B cell (primary cell): ENCODE measurements at places on chromosomes 3 and 15. TPM values are rescaled to one million over a fixed set of nuclear protein-coding genes. Genes with fewer than 3 reads are reported as not detected.

DNA sequence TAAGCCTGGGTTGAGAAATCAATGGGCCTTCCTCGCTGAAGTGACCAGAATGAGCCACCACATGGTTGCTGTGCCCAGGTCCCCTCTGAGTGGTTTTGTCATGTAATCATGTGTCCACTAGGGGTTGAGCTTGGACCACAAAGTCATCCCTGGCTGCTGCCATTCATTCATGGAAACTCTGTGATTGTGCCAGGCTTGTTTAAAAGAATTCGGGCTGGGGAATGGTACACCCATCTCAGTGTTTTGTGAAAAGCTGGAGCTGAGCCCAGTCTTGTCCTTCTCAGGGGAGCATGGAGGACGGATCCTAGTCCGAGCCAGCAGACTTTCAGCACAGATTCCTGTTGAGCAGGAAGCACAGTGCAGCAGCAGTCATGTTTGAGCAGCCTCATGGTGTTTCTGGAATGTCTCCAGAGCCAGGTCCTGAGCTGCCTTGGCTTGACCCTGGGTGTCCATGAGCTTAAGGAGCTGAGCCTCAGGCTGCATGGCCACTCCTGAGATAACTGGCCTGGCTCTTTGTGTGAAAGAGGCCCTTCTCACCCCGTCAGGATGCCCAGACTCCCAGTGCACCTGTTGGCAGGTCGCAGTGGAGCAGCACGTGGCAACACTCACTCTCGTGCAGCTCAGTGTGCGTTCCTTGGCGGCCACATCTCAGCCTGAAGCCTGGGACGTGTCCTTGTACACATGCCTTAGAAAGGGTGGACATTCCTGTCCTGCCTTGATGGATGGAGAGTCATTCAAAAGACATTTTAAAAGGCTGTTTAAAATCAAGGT, 260.3 kb upstream of the TPM1 start:
- H3K27me3 ChIP-seq, result no peaks in the 10 kb centered on the region
- H3K4me3 ChIP-seq, result no peak overlapping the region
- no peak for DNase-seq
- H3K27ac ChIP-seq, result no peak overlapping the region
- no peaks in the 10 kb centered on the region for H3K36me3 ChIP-seq

The FGF7 gene
- total RNA-seq, result 0.10 and 0.12 TPM in 2 replicates

DNA sequence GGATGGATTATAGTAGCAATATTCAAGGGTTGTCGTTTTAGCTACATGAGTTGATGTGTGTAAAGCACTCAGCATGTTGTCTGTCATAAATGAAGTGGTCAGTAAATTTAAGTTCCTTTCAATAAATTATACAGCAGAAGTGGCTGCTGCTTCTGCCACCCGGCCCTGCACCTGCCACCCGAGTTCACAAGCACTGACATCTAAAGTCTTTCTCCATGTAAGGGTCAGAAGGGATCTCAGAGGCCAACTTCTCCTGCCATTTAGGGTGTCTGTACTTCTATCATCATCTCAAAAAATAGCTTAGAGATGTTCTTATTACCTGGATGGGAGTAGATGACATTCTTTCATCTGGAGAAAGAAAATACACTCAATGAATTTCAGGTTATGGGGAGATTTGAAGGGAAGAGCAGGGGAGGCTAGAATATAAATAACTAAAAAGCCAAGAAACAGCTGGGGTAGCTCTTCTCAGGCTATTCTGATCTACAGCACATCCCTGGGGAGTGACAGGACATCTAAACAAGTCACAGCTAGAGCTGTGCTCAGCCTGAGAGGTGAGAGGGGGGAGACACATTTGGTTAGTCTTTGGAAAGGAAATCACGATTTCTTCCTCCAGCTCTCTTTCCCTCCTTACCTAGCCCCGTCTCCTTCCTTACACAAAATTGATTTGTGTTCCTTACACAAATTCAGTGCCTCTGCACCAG, 8.0 kb downstream of the GCSAM start:
- H3K36me3 ChIP-seq, result no peaks in the 10 kb centered on the region
- no peak for DNase-seq
- peaks cover 93% of the 10 kb centered on the region for H3K4me1 ChIP-seq
- H3K27ac ChIP-seq, result no peak overlapping the region
- no peak overlapping the region for H3K4me3 ChIP-seq
- H3K27me3 ChIP-seq, result no peaks in the 10 kb centered on the region

- no peaks in the 10 kb centered on the region for H3K27me3 ChIP-seq
- no peaks in the 10 kb centered on the region for H3K36me3 ChIP-seq
- no peak overlapping the region for H3K4me3 ChIP-seq
Measured at GRCh38 chr3:127726894-127727293, 54.1 kb downstream of the ABTB1 start.

- H3K27me3 ChIP-seq, result no peaks in the 10 kb centered on the region
- H3K4me1 ChIP-seq, result no peaks in the 10 kb centered on the region
- no peak for DNase-seq
- no peak overlapping the region for H3K4me3 ChIP-seq
- no peak overlapping the region for H3K27ac ChIP-seq
Measured at GRCh38 chr15:40664909-40665308, 30.1 kb upstream of the RAD51 start.

GRCh38 chr3:20747741-20748140, 561.7 kb upstream of the SGO1 start:
- no peak overlapping the region for H3K4me3 ChIP-seq
- DNase-seq, result no peak
- H3K27ac ChIP-seq, result no peak overlapping the region
- no peaks in the 10 kb centered on the region for H3K27me3 ChIP-seq
- H3K36me3 ChIP-seq, result no peaks in the 10 kb centered on the region

The SEMA7A gene
- 39.0 and 44.2 TPM in 2 replicates for total RNA-seq

GRCh38 chr15:91908391-91908790, 54.9 kb downstream of the SLCO3A1 start:
- H3K4me3 ChIP-seq, result no peak overlapping the region
- no peak for DNase-seq
- H3K4me1 ChIP-seq, result no peaks in the 10 kb centered on the region
- no peaks in the 10 kb centered on the region for H3K36me3 ChIP-seq

DNA sequence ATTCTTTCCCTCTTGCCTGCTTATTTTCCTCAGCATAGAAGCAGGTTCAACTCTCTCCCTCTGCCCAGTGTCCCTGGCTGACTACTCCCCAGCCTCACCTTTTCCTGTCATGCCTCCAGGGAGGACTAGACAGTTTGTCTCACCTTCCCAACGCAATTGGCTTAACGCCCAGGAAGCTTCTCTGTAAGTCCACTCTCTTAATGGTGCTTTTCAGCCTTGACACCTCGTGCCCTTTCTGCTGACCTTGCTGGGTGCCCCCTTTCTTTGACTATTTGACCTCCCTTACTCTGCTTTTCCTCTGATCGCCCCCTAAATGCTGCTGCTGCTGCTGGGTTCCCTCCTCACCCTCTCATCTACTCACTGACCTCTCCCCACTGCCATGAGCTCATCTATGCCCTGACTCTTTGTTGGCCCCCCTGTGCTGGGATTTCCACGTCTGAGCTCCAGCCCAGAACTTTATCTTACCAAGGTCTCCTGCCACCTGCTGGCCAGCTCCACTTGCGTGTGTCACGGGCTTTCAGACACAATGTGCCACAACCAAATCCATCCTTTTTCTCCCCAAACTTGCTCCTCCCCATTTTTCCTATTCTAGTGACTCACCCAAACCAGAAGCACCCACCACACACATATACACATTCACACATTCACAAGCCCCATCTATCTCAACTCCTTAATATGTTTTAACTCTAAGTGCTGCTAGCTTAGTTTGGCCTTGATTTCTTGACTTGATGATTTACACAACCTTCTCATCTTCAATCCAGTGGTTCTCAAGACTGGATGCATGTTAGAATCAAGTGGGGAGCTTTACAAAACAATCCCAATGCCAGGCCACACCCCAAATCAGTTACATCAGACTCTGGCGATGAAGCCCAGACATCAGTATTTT, 16.6 kb downstream of the EPB42 start:
- DNase-seq, result peak; percentile 55
- peaks cover 4% of the 10 kb centered on the region for H3K27me3 ChIP-seq
- no peaks in the 10 kb centered on the region for H3K36me3 ChIP-seq
- H3K27ac ChIP-seq, result no peak overlapping the region

DNA sequence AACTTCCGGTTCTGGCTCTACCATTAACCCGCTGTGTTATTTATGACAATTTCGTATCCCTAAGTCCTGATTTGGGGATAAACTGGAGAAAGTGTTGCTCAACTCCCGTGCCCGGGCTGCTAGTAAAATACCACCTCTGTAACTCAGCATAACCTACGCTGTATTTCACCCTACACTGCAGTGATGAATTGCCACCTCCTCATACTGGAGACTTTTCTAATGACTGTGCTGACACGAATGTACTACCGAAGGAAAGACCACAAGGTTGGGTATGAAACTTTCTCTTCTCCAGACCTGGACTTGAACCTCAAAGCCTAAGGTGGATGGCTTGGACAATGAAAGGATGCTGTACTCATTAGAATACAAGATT, 16.5 kb downstream of the SLC51A start:
- H3K36me3 ChIP-seq, result no peaks in the 10 kb centered on the region
- peaks cover 5% of the 10 kb centered on the region for H3K4me1 ChIP-seq
- H3K4me3 ChIP-seq, result no peak overlapping the region
- no peak overlapping the region for H3K27ac ChIP-seq
- no peak for DNase-seq

DNA sequence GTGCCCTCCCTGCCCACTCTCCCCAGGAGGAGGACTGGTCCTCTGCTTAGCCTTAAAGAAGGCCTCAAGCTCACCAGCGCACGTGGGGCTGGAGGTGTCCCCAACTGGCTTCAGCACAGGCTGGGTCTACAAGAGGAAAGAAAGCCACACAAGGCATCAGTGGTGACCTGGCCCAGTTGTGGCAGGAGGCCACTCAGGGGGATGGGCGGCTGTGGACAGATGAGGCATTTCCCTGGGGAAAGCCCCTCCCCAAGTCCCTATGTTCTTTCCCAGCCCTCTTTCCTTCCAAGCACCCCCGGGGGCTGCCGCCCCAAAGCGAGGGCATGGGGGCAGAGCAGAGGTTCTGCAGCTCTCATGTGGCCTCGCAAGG, 155.2 kb upstream of the TLE3 start:
- H3K27ac ChIP-seq, result no peak overlapping the region
- H3K36me3 ChIP-seq, result no peaks in the 10 kb centered on the region

DNA sequence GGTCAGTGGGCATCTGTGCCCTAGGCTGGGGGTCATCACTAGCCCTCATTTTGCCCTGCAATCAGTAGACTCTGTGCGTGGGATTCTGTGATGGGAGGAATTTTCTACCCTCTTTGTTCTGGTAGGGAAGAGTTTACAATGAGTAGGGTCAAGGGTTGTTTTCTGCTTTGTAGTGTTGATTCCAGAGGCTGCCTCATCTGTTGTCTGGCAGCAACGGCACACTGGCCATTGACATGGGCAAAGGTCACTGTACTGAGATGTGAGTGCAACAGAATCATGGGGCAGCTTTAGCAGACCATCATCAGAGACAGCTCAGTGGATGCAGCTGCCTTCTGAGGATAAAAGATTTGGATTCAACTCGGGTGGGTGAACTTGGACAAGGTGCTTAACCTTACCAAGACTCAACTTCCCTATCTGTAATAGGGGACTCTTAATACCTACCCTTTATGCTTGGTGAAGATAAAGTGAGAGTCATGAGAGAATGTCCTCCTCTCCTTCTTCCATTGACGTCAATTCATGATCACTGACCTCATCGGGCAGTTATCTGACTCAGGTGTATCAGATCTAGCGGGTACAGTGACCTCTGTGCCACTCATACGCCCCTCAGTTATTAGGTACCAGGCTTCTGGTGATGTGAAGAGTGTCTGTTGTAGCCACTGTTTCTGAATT, 127.5 kb downstream of the RPLP1 start:
- H3K4me1 ChIP-seq, result peaks cover 16% of the 10 kb centered on the region
- peaks cover 13% of the 10 kb centered on the region for H3K27me3 ChIP-seq
- H3K27ac ChIP-seq, result no peak overlapping the region
- no peaks in the 10 kb centered on the region for H3K36me3 ChIP-seq
- no peak overlapping the region for H3K4me3 ChIP-seq
- no peak for DNase-seq

DNA sequence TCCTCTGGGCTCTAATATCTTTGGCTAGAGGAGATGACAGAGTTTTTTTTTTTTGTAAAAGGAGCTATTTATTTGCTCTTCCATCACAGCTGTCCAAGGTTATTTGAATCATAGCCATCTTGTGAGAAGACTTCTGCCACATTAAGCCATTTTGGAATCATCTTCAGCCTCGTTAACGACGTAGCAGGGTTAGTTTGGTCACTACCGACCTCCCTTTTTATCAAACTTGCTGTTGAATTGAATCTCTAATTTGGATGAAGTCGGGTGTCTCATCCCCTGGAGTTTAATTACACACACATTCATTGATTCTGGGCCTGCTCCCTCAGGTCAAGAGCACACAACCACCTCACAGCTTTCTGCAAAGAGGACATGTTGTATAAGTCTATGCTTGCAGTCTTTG, 238.7 kb downstream of the CPNE4 start:
- no peaks in the 10 kb centered on the region for H3K27me3 ChIP-seq
- peaks cover 22% of the 10 kb centered on the region for H3K4me1 ChIP-seq
- H3K4me3 ChIP-seq, result no peak overlapping the region
- no peaks in the 10 kb centered on the region for H3K36me3 ChIP-seq
- no peak overlapping the region for H3K27ac ChIP-seq

The GCNT3 gene
- total RNA-seq, result not detected in 2 replicates

- H3K4me3 ChIP-seq, result no peak overlapping the region
- H3K27me3 ChIP-seq, result no peaks in the 10 kb centered on the region
- H3K4me1 ChIP-seq, result no peaks in the 10 kb centered on the region
- H3K27ac ChIP-seq, result no peak overlapping the region
- DNase-seq, result no peak
Measured at GRCh38 chr3:96294143-96294542, 520.3 kb upstream of the EPHA6 start.

- peak; percentile 16 for DNase-seq
- H3K27ac ChIP-seq, result no peak overlapping the region
- no peaks in the 10 kb centered on the region for H3K36me3 ChIP-seq
- H3K4me1 ChIP-seq, result no peaks in the 10 kb centered on the region
Measured at GRCh38 chr3:39327746-39328349, 1.7 kb upstream of the CCR8 start.

GRCh38 chr3:58567251-58567515, 10.0 kb downstream of the FAM107A start:
- H3K36me3 ChIP-seq, result no peaks in the 10 kb centered on the region
- H3K27ac ChIP-seq, result no peak overlapping the region
- DNase-seq, result no peak
- no peaks in the 10 kb centered on the region for H3K27me3 ChIP-seq

The LEKR1 gene
- total RNA-seq, result 4.6 and 4.7 TPM in 2 replicates

DNA sequence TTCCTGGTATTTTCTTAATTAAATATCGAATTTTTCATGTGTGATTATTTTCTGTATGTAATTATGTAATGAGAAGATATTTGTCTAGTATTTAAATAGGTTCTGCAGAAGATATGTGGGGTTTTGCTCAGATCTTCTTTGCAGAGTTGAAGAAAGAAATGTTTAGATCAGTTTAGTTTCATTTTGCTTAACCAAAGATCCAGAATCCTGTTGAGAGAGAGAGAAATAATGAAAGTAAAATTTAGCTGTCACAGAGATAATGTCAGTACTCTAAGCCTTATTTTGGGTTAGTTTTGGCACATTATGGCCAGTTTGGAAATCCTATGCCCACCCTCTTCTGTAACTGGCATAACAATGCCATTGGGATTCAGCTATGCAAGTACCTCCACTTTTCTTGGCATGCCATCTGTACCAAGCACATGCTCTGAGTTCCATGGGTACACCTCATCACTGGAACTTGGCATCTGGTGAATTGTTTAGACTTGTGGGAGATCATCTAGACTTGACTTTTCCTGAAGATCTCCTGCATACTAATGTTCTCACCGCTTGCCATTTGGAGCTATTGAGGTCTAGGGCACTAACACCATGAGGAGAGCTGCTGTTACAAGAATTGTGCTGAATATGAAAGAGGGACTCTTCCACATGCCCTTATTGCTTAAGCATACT, 30.9 kb downstream of the PLSCR1 start:
- no peaks in the 10 kb centered on the region for H3K36me3 ChIP-seq
- H3K4me3 ChIP-seq, result no peak overlapping the region
- H3K4me1 ChIP-seq, result no peaks in the 10 kb centered on the region
- no peak overlapping the region for H3K27ac ChIP-seq
- H3K27me3 ChIP-seq, result no peaks in the 10 kb centered on the region
- DNase-seq, result no peak

The SLC22A13 gene
- 0.70 and 0.91 TPM in 2 replicates for total RNA-seq
